HTR-8/SVneo (cell line): ENCODE measurements at places on chromosomes 13 and 19.
A peak's percentile ranks its signal among the peaks of the same experiment; 100 is the strongest.

DNA sequence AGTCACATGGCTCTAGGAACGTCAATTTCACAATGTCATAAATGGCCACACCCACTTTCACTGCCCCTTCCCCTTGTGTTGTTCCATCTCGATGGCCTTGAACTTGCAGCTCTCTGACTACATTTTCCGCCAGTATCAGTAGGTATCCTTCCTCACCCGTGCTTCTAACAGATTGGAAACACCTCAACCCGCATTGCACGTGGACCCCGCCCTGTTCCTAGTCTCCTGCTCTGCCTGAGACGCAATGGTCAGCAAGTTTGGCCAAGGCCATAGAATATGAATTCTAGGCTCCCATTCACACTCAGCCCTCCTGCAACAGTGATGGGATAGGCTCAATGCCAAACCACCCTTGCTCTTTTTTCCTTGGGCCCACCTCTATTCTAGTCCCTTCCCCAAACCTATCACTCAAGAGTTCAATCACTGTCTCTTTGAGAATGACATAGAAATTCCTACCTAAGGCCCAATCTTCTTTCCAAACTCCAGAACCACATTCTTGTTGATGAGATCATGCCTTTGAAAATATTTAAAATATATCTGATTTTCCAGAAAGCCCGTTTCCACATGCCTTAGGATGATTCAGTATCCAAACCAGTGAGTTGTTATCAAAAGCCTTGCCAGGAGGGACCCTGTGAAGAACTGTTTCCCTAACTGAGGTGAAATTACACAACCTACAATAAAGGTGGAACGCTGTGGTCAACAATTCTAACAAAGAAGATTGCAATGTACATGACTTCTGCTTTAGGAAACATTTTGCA lies 334.6 kb downstream of the MYO16 start:
- no peak for DNase-seq

GRCh38 chr19:12867120-12868099 lies 13.8 kb downstream of the DNASE2 start:
- peak; percentile 73 for DNase-seq

- no peak for DNase-seq
Observed at GRCh38 chr19:33811736-33812387, 15.2 kb downstream of the KCTD15 start.

DNA sequence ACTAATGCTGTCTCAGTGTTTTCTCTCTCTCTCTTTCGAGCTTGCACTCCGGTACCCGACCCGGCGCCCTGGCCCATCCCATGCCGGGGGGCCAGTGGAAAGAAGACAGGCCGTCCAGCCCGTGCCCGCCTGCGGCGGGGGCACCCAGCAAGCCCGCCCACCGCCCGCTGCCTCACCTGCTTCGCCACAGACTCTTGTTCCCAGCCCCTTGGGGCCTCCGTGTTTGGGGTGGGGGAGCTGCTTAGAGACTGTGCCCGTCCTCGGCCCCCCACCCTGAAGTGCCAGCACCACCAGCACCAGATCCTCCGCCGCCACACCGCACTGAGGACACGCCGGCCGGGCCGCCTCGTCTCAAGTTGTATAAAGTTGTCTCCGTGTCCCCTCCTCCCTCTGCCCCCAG lies 2.4 kb downstream of the LENG9 start:
- DNase-seq = no peak

GRCh38 chr19:13437919-13438618 lies 68.2 kb downstream of the CACNA1A start:
- DNase-seq = no peak

GRCh38 chr19:932648-933552 lies 7.1 kb downstream of the ARID3A start:
- DNase-seq = peak; percentile 80

- peak; percentile 78 for DNase-seq
Observed at GRCh38 chr13:30870049-30870884, 35.8 kb upstream of the MEDAG start.

GRCh38 chr19:45087531-45087930 lies 5.4 kb upstream of the PPP1R37 start:
- no peak for DNase-seq

- DNase-seq = no peak
Observed at GRCh38 chr19:33464733-33465115, 56.9 kb downstream of the PEPD start.

- DNase-seq = no peak
Observed at GRCh38 chr19:3292958-3293529, 68.6 kb downstream of the CELF5 start.

DNA sequence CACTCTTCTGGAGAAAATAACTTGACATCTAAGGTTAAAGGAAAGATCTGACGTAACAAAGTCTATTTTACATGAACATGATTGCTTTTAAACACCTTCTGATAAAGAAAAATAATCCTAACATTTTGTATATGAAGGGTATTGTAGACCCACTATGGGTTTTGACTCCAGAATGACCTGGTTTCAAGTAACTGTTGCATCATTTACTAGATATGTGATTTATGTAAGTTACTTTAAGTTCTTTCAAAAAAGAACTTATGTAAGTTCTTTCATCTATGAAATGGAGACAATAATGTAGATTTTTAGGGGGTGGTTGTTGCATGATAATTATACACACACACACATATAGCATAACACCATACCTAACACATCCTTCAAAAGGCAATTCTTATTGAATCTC lies 147.6 kb upstream of the MIR17HG start:
- no peak for DNase-seq

DNA sequence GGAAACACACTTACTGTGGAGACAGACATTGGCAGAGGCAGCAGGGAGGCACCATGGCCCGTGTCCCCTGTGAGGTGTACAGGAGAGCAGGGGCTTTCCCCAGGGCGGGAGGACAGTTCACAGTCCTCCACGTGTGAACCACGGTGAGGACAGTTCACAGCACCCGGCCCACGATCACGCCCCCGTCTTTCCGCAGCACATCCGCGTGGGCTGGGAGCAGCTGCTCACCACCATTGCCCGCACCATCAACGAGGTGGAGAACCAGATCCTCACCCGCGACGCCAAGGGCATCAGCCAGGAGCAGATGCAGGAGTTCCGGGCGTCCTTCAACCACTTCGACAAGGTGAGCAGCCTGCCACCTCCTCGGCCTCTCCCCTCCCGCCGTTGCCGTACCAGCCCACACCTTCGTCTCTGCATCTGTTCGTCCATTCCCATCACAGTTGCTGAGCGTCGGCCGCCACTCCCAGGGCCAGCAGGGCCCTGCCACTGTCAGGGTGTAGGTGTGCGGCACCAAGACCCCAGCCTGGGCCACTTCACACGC lies 17.4 kb downstream of the CAPN12 start:
- DNase-seq = no peak

- DNase-seq = no peak
Observed at GRCh38 chr13:96178759-96179158, 88.9 kb downstream of the HS6ST3 start.

- DNase-seq = no peak
Observed at GRCh38 chr13:24008679-24009078, 111.4 kb upstream of the C1QTNF9B start.

DNA sequence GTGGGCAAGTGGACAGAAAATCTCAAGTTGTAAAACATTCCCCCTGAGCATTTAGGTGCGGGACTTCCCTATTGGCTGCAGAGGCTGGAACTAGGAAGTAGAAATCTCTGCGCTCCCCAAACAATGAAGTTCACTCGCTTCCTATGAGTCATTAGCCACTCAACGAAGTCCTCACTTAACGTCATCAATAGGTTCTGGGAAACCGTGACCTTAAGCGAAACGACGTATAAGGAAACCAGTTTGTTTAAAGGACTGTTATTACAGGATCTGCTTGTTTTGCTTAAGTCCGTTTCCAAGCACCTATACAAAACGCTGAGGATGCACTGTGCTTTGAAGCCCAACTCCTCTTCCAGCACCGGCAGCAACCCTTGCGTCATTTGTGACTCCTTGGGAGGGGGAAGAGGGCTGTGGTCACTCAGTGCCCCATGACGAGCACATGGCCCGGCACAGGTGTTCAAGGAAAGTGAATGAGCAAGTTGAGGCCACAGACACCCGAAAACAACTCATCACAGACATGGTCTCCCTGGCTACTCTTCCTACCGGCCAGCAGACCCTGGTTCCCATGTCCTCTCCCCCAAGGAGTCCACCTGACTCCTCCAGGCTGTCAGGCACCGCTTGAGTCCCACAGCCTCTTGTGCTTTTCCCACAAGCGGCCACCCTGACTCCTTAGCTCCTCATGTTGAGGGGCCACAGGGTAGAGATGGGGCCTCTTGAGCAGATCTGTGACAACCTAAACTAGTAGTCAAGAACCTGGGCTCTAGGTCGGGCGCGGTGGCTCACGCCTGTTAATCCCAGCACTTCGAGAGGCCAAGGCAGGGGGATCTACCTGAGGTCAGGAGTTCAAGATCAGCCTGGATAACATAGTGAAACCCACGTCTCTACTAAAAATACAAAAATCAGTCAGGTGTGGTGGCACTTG lies 4.8 kb downstream of the RPS16 start:
- peak; percentile 78 for DNase-seq

- DNase-seq = no peak
Observed at GRCh38 chr19:14339741-14340140, 41.5 kb upstream of the ADGRE5 start.

- DNase-seq = no peak
Observed at GRCh38 chr13:79777504-79777903, 296.5 kb downstream of the NDFIP2 start.

DNA sequence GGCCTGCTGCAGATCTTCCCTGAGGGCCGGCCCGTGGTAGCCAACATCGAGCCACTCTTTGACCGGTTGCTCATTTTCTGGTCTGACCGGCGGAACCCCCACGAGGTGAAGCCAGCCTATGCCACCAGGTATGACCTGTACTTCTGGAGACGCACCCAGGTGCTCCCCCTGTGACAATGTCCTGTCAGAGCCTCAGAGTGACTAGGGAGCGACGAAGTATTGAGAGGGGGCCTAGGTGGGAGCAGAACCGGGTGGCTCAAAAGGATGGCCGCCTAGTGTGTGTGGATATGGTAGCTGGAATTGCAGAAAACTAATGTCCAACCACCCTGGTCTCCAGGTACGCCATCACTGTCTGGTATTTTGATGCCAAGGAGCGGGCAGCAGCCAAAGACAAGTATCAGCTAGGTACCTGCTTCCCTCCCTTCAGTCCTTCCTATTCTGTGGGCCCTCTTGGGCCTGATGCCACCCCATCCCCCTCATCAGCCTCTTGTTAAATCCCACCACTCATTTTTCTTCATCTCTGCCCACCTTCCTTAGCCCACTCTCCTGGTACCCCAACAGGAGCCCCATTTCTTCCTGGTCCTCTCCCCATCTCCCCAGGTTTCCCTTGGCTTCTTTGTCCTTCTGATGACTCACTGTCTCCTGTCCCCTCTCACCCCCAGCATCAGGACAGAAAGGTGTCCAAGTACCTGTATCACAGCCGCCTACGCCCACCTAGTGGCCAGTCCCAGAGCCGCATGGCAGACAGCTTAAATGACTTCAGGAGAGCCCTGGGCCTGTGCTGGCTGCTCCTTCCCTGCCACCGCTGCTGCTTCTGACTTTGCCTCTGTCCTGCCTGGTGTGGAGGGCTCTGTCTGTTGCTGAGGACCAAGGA lies 8.4 kb downstream of the EGLN2 start:
- no peak for DNase-seq

DNA sequence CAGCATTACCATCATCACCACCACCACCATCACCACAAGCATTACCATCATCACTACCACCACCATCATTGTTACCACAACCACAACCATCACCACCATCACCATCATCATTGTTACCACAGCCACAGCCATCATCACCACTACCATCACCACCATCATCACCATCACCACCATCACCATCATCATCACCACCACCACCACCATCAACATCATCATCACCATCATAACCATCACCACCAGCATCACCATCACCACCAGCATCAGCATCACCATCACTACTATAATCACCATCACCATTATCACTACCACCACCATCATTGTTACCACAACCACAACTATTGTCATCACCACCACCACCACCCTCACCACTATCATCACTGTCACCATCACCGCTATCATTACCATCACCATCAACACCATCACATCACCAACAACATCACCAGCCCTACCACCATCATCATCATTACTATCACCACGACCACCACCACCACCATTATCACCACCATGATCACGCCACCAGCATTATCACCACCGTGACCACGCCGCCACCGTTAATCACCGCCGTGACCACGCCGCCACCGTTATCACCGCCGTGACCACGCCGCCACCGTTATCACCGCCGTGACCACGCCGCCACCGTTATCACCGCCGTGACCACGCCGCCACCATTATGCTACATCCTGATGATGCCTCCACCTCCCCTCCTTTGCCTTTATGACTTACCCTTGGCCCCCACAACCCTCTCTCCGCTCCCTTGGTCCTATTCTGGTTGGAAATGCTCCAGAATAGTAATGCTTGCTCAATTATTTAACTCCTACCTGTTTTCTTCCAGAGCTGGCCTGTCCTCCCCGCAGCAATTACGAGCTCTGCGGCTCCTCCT lies 10.0 kb upstream of the FXYD3 start:
- no peak for DNase-seq

DNA sequence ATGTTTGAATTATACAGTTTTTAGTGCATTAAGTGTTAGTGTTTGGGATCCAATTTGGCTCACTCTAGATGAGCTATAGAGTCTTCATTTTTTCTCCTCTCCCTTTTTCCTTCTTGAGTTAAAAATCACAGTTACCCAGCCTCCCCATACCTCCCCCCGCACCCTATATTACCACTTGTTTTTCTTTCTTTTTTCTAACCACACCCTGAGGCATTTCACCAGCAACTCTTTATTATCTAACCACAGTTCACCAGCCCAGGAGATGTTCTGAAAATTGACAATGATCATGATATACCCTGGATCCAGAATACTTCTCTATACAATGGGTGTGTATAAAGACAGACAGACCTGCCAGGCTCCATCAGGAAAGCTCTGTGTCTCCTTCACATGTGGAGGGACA lies 86.5 kb upstream of the UBL3 start:
- DNase-seq = no peak

GRCh38 chr19:34341935-34342680 lies 22.9 kb upstream of the GPI start:
- DNase-seq = no peak

GRCh38 chr13:111204438-111205177 lies 89.5 kb downstream of the ARHGEF7 start:
- DNase-seq = peak; percentile 44

DNA sequence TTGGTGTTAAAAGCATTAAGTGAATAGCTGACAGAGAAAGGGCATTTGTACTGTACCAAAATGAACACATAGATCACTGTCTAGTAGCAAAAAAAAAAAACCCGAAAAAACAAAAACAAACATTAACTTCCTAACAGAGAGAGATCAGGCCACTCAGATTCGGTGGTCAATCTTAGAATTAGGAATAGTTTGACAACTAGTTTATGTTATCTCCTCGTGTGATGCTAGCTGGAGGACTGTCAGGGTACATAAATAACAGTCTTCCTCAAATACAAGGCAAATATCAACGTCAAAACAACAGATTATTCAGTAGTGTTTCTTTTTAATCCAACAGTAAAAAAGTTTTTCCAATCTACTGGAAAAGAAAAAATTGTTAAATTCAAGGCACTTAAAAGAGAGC lies 1.7 kb downstream of the ZMYM5 start:
- no peak for DNase-seq

DNA sequence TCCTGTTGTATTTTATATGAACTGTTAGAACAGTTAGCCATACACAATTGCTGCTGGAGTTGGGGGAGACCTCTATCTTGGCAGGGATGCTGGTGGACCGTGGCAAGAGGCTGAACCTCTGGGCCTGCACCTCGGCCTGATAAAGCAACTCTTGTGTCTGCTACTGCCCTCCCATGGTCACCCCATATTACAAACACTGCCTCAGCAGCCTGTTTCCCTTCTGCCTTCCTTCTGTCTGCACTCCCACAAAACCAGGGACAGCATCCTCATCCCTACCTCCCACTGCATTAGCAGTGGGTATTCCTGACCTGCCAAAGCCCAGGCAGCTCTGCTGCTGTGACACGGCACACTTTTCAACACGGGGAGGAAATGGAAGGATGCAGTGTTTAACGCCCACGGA lies 456.4 kb downstream of the FGF14 start:
- no peak for DNase-seq
